ENCODE measurements at places on chromosomes 3 and 15.
A peak's percentile ranks its signal among the peaks of the same experiment; 100 is the strongest.

GRCh38 chr15:34976073-34976472 lies 6.5 kb upstream of the AQR start:
- DNase-seq = no peak

DNA sequence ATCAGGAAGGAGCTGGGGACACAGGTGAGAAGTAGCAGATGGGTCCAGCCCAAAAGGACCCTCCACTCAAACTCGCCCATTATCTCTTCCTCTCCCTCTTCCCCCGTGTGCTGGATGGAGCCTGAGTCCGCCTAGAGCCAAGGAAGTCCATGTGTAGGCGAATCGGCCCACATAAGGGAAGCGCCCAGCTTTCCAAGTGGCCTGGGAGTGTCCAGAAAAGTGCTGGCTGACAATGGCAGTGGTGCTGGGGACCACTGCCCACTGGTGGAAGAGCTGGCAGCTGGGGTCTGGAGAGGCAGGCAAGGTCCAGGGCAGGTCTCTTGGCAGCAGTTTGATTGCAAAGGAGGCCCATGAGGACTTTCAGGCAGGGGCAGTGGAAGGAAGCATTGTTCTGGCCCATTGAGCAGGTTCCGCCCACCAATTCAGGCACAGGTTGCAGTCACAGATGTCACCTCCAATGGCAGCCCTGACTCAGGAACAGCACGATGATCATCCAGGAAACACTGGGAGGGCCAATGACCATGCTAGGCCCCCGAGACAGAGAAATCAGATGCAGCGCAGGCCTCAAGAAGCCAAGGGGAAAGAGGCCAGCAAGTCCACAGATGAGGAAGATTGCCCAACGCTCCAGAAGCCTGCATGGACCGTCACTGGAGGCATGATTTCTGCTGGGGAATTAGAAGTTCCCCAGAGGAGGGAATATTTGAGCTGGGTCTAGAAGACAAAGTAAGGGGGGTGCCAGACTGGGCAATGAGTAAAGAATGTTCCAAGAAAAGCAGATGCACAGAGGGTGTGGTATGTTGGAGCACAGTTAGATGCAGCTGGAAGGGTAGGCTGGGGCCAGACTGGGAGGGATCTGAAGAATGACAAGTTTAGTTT lies 3.0 kb downstream of the MFGE8 start:
- DNase-seq = no peak

- DNase-seq = no peak
Observed at GRCh38 chr15:64478863-64479262, 18.5 kb downstream of the ZNF609 start.

- no peak for DNase-seq
Observed at GRCh38 chr3:134445636-134446035, 40.1 kb downstream of the ANAPC13 start.

DNA sequence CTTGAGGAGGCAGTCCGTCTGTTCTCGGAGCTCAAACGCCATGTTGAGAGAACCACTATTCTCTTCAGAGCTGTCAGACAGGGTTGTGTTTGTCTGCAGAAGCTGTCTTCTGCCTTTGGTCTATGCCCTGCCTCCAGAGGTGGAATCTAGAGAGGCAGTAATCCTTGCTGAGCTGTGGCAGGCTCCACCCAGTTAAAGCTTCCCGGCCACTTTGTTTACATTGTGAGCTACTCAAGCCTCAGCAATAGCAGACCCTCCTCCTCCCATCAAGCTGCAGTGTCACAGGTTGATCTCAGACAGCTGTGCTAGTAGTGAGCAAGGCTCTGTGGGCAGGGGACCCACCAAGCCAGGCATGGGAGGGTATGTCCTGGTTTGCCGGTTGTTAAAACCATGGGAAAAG lies 8.9 kb downstream of the OR5AC2 start:
- DNase-seq = no peak

DNA sequence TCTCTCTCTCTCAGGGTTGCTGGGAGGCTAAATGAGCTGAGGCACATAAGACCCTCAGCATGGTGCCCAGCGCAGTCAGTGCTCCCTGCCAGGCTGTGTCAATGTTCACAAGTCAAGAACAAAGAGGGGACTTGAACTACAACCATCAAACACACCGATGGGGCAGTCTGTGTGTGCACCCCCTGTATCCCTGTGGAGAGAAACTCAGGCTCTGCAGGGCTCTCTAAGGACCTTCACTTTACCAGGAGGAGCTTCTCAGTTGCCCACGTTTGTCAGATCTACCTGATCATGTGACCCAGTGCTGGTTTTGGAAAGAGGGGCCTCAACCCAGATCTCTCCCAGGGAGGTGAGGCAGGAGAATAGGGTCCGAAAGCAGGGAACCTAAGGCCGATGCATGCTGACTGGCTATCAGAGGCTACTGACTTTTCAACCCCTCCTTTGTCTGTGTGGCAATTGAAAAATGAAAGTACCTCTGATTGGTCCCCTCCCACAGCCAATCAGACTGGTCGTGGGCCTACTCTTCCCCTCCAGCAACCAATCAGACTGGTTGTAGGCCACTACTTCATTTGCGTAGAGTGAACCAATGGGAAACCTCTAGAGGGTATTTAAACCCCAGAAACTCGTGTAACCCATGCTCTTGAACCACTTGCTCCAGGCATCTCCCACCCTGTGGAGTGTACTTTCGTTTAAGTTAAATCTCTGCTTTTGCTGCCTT lies 34.0 kb downstream of the RHCG start:
- no peak for DNase-seq

- DNase-seq = no peak
Observed at GRCh38 chr3:57512166-57512565, 32.0 kb downstream of the DNAH12 start.

DNA sequence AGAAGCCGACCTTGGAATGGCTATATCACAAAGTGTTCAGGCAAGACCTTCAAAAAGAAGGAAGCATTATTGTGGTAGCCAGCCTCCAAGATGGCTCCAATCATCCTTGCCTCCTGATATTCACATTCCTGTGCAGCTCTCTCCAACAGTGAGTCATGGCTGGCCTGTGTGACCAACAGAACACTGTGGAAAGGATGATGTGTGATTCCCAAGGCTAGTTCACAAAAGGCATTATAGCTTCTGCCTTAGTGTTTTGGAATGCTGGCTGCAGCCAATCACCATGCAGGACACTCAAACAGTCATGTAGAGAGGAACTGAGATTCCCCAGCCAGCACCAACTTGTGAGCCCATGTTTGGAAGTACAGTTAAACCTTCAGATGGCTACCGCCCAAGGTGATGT lies 102.6 kb downstream of the EFL1 start:
- DNase-seq = peak; percentile 87

DNA sequence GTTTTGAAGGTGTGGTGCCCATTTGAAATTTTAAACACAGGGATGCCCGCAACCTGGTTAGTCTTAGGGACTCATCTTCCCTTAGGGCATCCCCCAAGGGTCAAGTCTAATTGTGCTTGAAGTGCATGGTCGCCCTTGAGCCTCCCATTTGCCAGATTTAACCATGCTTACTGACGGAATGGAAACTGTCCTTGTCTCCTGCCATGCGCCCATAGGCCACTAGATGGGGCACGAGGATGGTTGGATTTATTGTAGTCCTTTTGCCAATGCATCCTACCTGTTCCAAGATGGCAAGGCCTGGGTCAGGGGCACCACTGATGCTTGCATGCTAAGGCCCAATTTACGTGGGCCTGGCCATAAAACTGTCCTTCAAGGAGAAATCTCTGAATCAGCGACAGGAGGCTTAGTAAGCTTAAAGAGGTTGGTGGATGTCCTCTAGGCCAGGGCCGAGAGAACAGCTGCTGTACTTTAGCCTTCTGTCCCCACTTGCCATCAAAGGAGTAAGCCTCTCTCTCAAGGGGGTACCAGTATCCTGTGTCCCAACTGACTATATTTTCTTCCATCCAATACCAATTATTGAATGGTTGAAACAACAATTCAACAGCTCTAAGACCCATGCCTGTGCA lies 355.4 kb downstream of the OTOL1 start:
- peak; percentile 32 for DNase-seq

GRCh38 chr3:156536524-156537316 lies 18.2 kb downstream of the SSR3 start:
- DNase-seq = no peak

- no peak for DNase-seq
Observed at GRCh38 chr15:99630607-99631131, 64.9 kb downstream of the MEF2A start.

- DNase-seq = no peak
Observed at GRCh38 chr15:75200765-75201615, 692 bp upstream of the C15orf39 start.

GRCh38 chr3:107235928-107236315 lies 141.3 kb upstream of the CCDC54 start:
- peak; percentile 68 for DNase-seq

DNA sequence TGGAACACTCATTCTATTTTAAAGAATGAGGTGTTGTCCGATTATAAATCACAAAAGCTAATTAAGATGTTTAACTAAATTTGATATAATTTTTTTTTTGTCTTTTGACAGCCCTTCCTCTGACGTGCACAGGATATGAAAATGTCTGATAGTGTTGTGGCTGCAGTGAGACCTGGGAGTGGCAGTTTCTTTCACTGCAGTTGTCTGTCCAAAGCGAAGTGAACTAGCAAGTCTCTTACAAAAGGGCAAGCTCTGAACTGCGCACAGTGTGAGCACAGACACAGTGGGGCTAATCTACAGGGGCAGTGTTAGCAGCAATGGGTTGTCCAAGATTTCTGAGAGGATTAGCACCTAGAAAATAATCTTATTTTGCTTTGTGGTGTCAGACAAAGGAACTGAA lies 29.1 kb upstream of the MYRIP start:
- no peak for DNase-seq

GRCh38 chr3:176799675-176800074 lies 397.6 kb downstream of the TBL1XR1 start:
- no peak for DNase-seq

DNA sequence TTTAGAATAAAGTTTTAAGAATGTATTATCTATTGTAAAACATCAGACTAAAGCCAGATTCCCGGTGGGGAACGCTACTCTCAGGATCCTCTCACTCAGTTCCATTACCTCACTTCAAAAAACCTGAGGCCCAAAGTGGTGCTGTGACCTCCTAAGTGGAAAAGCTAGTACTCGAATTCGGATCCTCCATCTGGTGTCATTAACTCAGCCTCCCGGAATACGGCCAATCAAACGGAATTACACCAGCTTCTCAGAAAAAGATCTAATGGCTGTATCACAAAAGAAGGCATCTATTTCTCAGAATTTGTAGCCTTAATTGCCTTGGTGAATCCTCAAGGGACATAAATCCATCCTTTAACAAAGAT lies 627 bp downstream of the ACAD11 start:
- DNase-seq = no peak

DNA sequence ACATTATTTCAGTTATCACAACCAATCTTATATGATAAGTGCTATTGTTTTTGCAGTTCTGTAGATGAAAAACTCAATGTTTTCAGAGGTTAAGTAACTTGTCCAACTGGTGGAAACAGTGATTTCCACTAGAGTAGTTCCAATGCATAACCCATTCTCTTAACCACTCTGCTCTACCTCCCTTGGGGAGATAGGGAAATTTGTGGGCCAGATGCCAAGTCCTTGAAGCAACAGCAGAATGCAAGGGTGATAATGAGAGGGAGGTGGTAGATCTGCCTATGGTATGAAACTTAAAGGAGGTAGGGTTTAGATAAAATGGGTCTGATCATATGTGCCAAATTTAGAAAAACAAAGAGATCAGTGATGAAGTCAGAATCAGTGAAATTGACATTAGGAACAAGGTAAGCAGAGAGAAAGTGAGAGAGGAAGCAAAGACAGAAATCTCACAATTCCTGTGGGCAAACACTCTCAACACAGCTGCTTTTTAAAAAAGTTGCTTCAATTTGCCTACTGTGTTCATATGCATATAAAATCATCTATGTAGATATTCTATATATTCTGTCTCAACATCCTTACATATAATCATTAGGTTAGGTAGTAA lies 50.5 kb upstream of the UBP1 start:
- no peak for DNase-seq

DNA sequence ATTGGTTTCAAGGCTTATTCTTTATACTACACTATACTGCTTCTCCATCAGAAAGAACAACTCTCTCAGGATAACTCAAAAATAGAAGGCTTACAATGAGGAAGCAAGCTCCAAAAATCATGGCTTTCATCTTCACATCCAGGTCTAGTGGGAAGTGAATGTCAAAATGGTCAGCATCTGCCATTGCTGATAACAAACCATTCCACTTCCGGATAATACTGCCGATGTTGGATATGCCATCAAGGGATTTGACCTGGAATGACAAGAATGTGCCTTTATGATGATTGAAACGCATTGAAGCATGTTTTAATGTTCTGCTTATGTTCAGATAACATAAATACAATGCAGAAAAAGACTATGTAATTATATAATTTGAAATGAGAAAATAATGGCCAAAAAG lies 34.0 kb upstream of the PLOD2 start:
- no peak for DNase-seq

DNA sequence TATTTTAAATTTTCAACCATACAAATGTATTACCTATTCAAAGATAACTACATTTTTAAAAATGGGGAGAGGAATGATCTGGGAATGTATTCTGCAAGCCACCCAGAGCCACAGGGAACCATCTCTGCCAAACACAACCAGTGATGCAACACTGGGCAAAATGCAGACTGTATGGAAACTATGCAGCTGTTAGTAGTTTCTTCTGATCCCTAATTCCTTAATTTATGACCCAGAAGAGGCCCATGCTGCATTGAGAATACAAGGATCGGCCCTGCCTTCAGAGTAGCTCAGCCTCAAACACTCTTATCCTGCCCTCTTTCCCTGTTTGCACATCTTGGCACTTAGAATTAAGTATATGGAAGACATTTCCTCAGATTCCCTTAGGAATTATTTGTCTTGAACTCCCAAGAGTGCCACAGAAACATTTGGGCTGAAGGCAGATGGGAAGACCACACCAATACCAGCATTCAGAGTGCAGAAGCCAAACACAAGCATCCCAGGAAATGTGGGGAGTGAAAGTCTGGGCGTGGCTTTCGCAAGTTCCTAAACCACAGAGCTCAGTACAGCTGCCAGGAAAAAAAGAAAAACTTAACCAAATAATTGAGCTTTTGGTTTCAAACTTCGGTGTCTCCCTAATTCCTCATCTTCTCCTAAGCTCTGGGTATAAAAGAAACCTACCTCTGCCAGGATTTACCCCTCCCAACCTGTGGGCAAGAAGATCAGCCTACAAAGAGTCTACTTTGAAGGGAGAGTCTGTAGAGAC lies 5.3 kb downstream of the SNUPN start:
- peak; percentile 11 for DNase-seq

- no peak for DNase-seq
Observed at GRCh38 chr15:62085740-62086139, 19.0 kb downstream of the C2CD4A start.

- DNase-seq = no peak
Observed at GRCh38 chr3:27553886-27554540, 69.8 kb upstream of the SLC4A7 start.

DNA sequence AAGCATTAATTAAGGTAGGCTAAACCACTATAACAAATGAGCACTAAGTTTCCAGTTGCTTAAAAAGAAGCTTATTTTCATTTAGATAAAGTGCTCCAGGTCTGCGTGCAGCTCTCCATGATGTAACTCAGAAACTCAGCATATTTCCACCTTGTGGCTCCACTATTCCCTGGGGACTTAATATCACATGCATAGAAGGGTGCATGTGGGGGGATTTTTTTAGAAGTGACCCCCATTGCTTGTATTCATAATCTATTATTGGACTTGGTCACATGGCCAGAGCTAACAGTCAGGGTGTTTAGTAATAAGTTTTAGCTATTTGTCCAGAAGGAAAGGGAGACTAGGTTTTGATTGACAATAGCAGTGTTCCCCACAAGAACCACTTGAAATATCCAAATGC lies 86.8 kb downstream of the TMCO5A start:
- DNase-seq = no peak

Measured in HS-5 (cell line).